ENCODE measurements at places on chromosomes 6 and 20.

DNA sequence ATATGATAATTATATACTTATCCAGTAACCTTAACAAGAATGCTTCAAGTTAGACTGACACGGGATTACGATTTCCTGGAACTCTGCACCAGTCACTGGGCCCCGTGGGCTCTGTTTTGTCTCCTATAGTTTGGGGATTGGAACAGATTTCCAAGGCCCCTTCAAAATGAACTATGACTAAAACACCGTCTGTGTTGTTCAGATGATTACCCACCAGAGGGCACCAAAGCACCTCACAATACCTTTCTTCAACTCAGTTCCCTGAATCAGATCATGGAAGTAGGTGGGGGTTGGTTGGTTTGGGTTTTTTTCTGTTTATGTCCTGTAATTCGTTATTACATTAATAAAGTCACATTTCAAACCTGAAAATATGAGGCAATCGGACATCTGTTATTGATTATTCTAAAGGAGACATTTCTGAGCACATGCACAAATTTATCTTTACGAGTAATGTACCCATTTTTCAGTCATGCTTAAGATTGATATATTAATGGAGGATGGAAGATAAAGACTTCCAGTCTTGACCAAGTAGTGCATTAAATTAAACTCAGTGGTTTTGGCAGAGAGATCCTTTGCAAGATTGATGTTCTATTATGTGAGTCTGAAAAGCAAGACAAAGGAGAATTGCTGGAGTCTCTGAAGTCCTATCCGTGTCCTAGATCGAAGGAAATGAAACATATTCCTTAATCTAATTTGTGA, 112.0 kb upstream of the COL21A1 start:
- H3K4me1 ChIP-seq: no peaks in the 10 kb centered on the region
- H3K4me3 ChIP-seq: no peak overlapping the region
- no peak overlapping the region for H3K27ac ChIP-seq

- DNase-seq: no peak
- no peak overlapping the region for H3K4me3 ChIP-seq
- H3K4me1 ChIP-seq: peaks cover 2% of the 10 kb centered on the region
- H3K27me3 ChIP-seq: no peaks in the 10 kb centered on the region
- no peak overlapping the region for H3K27ac ChIP-seq
- H3K36me3 ChIP-seq: peaks cover 6% of the 10 kb centered on the region
Observed at GRCh38 chr6:144820270-144820669, 535.1 kb downstream of the UTRN start.

GRCh38 chr20:32227306-32227705, 19.6 kb downstream of the POFUT1 start:
- peaks cover 53% of the 10 kb centered on the region for H3K36me3 ChIP-seq
- no peaks in the 10 kb centered on the region for H3K27me3 ChIP-seq
- no peak for DNase-seq
- peaks cover 19% of the 10 kb centered on the region for H3K4me1 ChIP-seq

GRCh38 chr20:8476021-8476420, 344.0 kb downstream of the PLCB1 start:
- H3K27me3 ChIP-seq: no peaks in the 10 kb centered on the region
- H3K27ac ChIP-seq: no peak overlapping the region
- DNase-seq: no peak
- H3K36me3 ChIP-seq: no peaks in the 10 kb centered on the region
- H3K4me3 ChIP-seq: no peak overlapping the region

- no peaks in the 10 kb centered on the region for H3K36me3 ChIP-seq
- H3K4me1 ChIP-seq: no peaks in the 10 kb centered on the region
- no peak overlapping the region for H3K27ac ChIP-seq
- no peak for DNase-seq
- no peak overlapping the region for H3K4me3 ChIP-seq
- peaks cover 4% of the 10 kb centered on the region for H3K27me3 ChIP-seq
Observed at GRCh38 chr6:122947355-122947754, 48.7 kb upstream of the CLVS2 start.

GRCh38 chr20:25574411-25574810, 10.9 kb downstream of the NINL start:
- no peak for DNase-seq
- H3K36me3 ChIP-seq: peaks cover 1% of the 10 kb centered on the region
- H3K27ac ChIP-seq: no peak overlapping the region
- no peak overlapping the region for H3K4me3 ChIP-seq
- H3K27me3 ChIP-seq: no peaks in the 10 kb centered on the region

DNA sequence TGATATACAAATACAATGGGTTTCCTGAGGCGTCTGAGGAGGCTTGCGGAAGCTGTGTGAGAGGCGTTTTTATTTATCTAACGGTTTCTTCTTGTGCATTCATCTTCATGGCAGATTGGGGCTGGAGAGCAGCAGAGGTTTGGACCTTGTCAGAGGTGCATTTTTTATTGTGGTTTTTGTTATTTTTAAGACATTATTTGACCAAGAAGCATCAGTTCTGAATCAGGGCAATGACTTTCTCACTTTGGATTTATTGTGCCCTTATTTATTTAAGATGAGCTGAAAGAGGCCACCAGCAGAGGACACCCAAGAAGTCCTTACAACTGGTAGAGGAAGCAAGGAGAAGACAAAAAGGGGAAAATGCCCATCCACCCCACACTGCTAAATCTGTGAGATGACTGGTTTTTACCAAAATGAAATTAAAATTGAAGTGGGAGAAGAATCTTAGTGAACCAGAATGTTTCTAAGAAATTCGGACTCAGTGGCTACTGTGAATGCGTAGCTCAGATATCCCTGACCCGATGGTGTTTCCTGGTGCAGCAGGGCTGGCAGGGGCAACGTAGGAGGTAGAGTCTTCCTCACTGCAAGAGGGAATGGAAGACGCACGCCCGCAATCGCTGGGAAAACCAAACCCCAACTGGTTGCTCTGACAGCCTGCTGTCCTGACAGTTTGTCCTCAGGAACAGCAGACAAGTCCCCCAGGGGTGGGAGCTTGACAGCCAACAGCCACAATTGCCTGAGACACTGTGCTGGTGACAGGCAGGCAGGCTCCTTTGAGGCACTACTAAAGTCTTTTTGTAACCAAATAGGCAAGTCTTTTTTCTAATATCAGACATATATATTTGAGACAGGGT, 14.2 kb downstream of the PRR18 start:
- DNase-seq: no peak
- no peak overlapping the region for H3K27ac ChIP-seq
- no peaks in the 10 kb centered on the region for H3K4me1 ChIP-seq
- H3K4me3 ChIP-seq: no peak overlapping the region
- H3K36me3 ChIP-seq: no peaks in the 10 kb centered on the region
